Activated naive CD4-positive, alpha-beta T cell treated with anti-CD3 and anti-CD28 coated beads, Interleukin-2, amount 10 ng/mL, durations not matched to agents 7 days and 5 days (primary cell): ENCODE measurements at places on chromosomes 12 and 14.

GRCh38 chr14:54899573-54899972, 3.1 kb downstream of the GCH1 start:
- no peaks in the 10 kb centered on the region for H3K27me3 ChIP-seq
- peak overlapping the region; percentile 26 for H3K4me3 ChIP-seq
- H3K4me1 ChIP-seq = peaks cover 46% of the 10 kb centered on the region
- no peak for DNase-seq
- H3K36me3 ChIP-seq = peaks cover 26% of the 10 kb centered on the region

- H3K36me3 ChIP-seq = no peaks in the 10 kb centered on the region
- no peak overlapping the region for H3K4me3 ChIP-seq
- no peaks in the 10 kb centered on the region for H3K4me1 ChIP-seq
- DNase-seq = no peak
Observed at GRCh38 chr12:13834241-13834640, 147.2 kb downstream of the GRIN2B start.

DNA sequence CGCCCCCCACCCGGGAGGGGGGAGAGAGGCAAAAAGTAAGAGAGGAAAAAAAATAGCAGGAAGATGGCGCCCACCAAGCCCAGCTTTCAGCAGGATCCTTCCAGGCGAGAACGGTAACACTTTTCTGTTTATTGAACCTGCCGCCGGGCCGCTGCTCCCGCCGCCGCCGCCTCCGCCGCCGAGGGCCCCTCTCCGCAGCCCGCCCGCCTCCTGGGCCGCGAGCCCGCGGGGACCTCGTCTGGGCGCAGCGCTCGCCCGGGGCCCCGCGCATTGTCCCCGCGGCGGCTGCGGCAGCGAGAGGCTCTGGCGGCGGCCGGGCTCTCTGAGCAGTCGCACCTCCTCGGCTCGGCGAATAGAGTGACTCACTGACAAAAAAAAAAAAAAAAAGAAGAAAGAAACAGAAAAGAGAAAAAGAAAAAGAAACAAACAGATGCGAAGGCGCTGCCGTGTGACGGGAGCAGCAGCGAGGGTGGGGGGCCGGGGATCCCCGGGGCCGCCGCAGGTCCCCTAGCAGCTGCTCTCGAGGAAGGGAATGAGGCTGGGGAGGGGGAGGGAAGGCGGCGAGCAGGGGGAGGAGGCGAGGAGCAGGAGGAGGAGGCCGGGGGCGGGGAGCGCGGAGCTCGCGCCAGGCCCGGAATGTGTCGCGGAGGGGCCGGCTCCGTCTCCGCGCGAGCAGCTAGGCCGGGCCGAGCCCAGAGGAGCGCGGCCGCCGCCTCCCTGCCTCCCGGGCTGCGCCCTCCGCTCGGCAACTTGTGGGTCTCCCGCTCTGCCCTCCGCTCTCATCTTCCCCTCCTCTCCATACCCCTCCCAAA, 781 bp downstream of the NPAS3 start:
- H3K4me3 ChIP-seq = peak overlapping the region; percentile 77
- H3K27me3 ChIP-seq = peaks cover 58% of the 10 kb centered on the region
- DNase-seq = peak; percentile 37

GRCh38 chr12:28130625-28131598, 59.3 kb upstream of the CCDC91 start:
- H3K27ac ChIP-seq = no peak overlapping the region
- DNase-seq = no peak
- H3K4me1 ChIP-seq = no peaks in the 10 kb centered on the region

DNA sequence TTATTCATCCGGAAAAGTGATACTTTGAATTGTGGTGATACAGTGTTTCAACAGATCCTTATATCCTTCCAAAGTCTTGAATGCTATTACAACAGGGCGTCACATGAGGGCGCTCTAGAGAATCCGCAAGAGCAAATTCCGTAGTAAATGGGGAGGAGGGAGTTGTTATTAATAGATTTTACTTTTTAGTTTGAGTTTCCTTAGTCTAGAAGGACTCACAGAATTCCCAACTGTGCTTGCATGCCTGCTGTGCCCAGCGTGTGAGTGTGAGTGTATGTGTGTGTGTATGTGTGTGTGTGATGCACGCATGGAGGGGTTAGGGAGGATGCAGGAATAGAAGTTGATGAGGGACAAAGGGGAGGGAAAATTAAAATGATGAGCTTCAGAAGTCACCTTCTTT, 375.3 kb downstream of the C12orf75 start:
- no peak overlapping the region for H3K4me3 ChIP-seq
- no peaks in the 10 kb centered on the region for H3K4me1 ChIP-seq
- H3K27ac ChIP-seq = no peak overlapping the region
- H3K36me3 ChIP-seq = no peaks in the 10 kb centered on the region

GRCh38 chr14:92527721-92528120, 14.1 kb downstream of the RIN3 start:
- no peak overlapping the region for H3K4me3 ChIP-seq
- H3K36me3 ChIP-seq = no peaks in the 10 kb centered on the region
- peaks cover 2% of the 10 kb centered on the region for H3K27me3 ChIP-seq

- H3K27me3 ChIP-seq = peaks cover 8% of the 10 kb centered on the region
- H3K4me3 ChIP-seq = no peak overlapping the region
- peaks cover 10% of the 10 kb centered on the region for H3K4me1 ChIP-seq
- no peak overlapping the region for H3K27ac ChIP-seq
Observed at GRCh38 chr12:68270358-68270757, 17.0 kb upstream of the IL22 start.

GRCh38 chr12:3044141-3044630, 33.0 kb upstream of the TSPAN9 start:
- no peak overlapping the region for H3K4me3 ChIP-seq
- no peaks in the 10 kb centered on the region for H3K4me1 ChIP-seq
- no peak for DNase-seq
- H3K27me3 ChIP-seq = peaks cover 48% of the 10 kb centered on the region
- no peak overlapping the region for H3K27ac ChIP-seq

- H3K27me3 ChIP-seq = no peaks in the 10 kb centered on the region
- no peaks in the 10 kb centered on the region for H3K4me1 ChIP-seq
- H3K36me3 ChIP-seq = peaks cover 4% of the 10 kb centered on the region
- no peak overlapping the region for H3K27ac ChIP-seq
- no peak overlapping the region for H3K4me3 ChIP-seq
Observed at GRCh38 chr12:44574586-44574985, 301.5 kb downstream of the NELL2 start.

GRCh38 chr14:26289891-26290486, 307.8 kb downstream of the NOVA1 start:
- no peaks in the 10 kb centered on the region for H3K36me3 ChIP-seq
- no peak for DNase-seq
- no peaks in the 10 kb centered on the region for H3K27me3 ChIP-seq
- no peaks in the 10 kb centered on the region for H3K4me1 ChIP-seq
- H3K4me3 ChIP-seq = no peak overlapping the region

GRCh38 chr12:61355105-61355504, 905.1 kb upstream of the USP15 start:
- H3K27ac ChIP-seq = no peak overlapping the region

GRCh38 chr12:65522956-65523860, 244.7 kb downstream of the MSRB3 start:
- H3K27me3 ChIP-seq = no peaks in the 10 kb centered on the region
- no peaks in the 10 kb centered on the region for H3K4me1 ChIP-seq
- H3K4me3 ChIP-seq = no peak overlapping the region
- H3K36me3 ChIP-seq = no peaks in the 10 kb centered on the region

DNA sequence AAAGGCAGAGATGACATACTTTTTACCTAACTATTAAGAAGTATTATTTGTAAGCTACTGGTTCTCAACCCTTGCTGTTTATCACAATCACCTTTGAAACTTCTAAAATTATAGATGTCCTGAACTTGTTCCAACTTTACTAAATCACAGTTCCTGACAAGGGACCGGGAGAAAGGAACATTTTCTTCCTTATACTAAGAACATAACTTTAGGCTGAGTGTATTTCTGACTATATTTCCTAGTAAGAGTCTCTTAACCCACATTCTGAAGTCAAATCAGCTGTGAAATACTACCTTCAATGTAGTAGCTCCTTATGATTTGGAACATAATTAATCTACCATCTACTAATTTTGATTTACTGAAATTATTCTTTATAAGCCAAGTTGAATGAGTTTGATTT, 80.2 kb downstream of the BAZ1A start:
- no peaks in the 10 kb centered on the region for H3K27me3 ChIP-seq
- no peak for DNase-seq
- H3K4me3 ChIP-seq = no peak overlapping the region
- no peak overlapping the region for H3K27ac ChIP-seq

DNA sequence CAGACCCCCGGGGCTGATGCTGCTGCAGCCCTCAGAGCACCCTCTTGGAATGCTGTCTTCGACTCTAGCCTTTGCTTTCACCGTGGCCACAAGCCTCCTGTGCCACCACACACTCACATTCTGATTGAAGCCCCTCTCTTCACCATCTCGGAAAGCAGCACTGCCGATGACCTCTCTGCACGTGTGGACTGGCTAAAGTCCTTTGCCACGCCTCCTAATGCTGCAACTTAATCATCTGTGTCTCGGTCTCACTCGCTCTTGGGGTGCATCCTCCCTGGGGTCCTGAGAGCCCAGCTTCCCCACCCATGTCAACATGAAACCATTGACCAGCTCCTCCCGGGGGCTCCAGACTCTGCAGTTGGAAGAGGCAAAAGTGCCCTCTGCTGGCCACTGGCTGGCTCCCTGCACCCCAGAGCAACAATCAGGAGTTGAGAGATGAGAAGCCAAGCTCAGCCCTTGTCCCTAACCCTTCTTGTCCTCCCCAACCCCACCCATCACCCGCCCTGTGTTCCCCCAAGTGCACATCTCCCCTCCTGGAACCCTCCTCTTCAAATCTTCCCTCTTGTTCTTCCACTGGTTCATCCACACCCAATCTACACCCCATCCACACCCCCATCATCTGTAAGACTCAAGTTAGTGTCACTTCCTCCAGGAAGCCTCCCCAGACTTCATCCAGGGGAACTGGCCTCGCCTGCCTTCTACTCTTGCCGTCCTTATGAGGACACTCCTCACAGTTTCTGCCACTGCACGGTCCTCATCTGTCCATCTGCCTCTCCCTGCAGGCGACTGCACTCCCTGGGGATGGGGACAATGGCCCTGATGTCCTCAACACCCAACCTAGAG, 23.6 kb upstream of the FAM181A start:
- H3K27me3 ChIP-seq = peaks cover 62% of the 10 kb centered on the region
- DNase-seq = no peak
- no peak overlapping the region for H3K27ac ChIP-seq
- H3K4me1 ChIP-seq = no peaks in the 10 kb centered on the region
- H3K4me3 ChIP-seq = no peak overlapping the region

DNA sequence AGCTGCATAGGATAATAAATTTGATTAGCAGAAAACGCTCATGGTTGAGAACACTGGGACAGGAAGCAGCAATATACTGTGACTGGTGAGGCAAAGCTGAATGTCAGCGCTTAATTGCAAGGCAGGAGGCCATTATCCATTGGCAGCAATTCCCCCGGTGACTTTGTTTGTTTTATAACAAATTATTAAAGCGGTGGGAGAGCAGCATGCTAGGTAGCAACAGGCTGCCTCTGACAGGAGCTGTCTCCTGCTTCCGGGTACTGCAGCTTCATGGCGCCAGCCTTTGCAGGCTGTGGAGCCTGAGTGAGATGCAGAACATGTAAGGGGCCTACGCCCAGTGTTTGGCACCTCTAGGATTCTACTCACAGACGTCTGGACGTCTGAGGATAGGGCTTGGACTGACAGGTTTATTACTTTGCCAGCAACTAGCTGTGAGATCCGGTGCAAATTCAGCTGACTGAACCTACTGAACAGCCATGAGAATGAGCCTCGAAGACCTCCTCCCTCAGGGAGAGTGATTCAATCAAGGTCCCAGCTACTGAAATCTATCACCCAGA, 82.1 kb upstream of the SSTR1 start:
- DNase-seq = no peak
- no peak overlapping the region for H3K27ac ChIP-seq
- H3K36me3 ChIP-seq = no peaks in the 10 kb centered on the region

- H3K4me3 ChIP-seq = no peak overlapping the region
- H3K27me3 ChIP-seq = no peaks in the 10 kb centered on the region
- H3K4me1 ChIP-seq = no peaks in the 10 kb centered on the region
- no peak for DNase-seq
Observed at GRCh38 chr14:38762845-38763244, 340.2 kb downstream of the SEC23A start.

GRCh38 chr12:125005652-125006051, 12.2 kb downstream of the BRI3BP start:
- no peaks in the 10 kb centered on the region for H3K27me3 ChIP-seq
- no peak overlapping the region for H3K27ac ChIP-seq
- no peak overlapping the region for H3K4me3 ChIP-seq
- peaks cover 14% of the 10 kb centered on the region for H3K36me3 ChIP-seq

DNA sequence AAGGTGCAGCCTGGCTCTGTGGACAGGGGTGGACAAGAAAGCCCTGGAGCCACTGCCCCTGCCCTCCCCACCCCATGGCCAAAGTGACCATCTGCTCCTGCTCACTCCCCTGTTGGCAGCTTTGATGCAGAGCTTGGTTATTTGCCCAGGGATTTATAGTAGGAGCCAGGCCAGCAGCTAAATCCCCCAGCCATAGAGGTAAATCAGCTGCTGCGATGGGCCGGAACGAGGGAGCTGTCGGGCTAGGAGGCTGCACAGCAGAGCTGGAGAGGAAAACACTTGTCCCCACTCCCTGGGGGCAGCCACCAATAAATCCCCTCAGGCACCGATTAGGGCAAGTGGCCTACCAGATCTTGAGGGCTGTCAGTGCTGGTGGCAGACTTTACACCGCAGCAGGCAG, 26.0 kb downstream of the SMUG1 start:
- no peak for DNase-seq
- peaks cover 2% of the 10 kb centered on the region for H3K4me1 ChIP-seq
- no peak overlapping the region for H3K4me3 ChIP-seq
- no peaks in the 10 kb centered on the region for H3K36me3 ChIP-seq
- H3K27ac ChIP-seq = no peak overlapping the region
- H3K27me3 ChIP-seq = peaks cover 54% of the 10 kb centered on the region

GRCh38 chr12:104478396-104479122, 21.8 kb downstream of the CHST11 start:
- peaks cover 44% of the 10 kb centered on the region for H3K36me3 ChIP-seq
- H3K27ac ChIP-seq = peak overlapping the region; percentile 93
- H3K4me1 ChIP-seq = peaks cover 91% of the 10 kb centered on the region
- H3K4me3 ChIP-seq = peak overlapping the region; percentile 83

- DNase-seq = no peak
- H3K36me3 ChIP-seq = peaks cover 2% of the 10 kb centered on the region
- peaks cover 22% of the 10 kb centered on the region for H3K4me1 ChIP-seq
- no peak overlapping the region for H3K27ac ChIP-seq
- peaks cover 73% of the 10 kb centered on the region for H3K27me3 ChIP-seq
- no peak overlapping the region for H3K4me3 ChIP-seq
Observed at GRCh38 chr14:60720391-60720790, 3.8 kb downstream of the SIX4 start.

DNA sequence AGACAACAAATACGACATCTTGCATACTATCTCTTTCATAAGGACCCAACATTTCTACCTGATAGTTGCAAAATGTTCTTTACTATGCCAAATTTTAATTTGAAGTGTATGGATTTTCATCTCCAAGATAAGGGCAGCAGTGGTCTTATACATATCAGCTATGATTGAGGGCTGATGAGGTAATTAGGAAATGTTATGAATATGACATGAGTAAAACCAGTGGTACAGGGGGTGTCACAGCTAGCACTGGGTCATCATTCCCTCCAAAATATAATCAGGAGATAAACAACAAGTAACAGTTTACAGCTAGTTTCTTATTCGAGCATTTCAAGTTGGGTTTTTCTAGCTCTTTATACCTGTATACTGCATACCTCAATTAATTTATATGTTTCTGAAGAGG, 35.0 kb downstream of the ATP2B1 start:
- H3K27ac ChIP-seq = no peak overlapping the region
- H3K4me1 ChIP-seq = peaks cover 3% of the 10 kb centered on the region
- peaks cover 2% of the 10 kb centered on the region for H3K36me3 ChIP-seq
- no peak for DNase-seq
- no peak overlapping the region for H3K4me3 ChIP-seq
- no peaks in the 10 kb centered on the region for H3K27me3 ChIP-seq
